ENCODE measurements at places on chromosomes 2 and 18.

DNA sequence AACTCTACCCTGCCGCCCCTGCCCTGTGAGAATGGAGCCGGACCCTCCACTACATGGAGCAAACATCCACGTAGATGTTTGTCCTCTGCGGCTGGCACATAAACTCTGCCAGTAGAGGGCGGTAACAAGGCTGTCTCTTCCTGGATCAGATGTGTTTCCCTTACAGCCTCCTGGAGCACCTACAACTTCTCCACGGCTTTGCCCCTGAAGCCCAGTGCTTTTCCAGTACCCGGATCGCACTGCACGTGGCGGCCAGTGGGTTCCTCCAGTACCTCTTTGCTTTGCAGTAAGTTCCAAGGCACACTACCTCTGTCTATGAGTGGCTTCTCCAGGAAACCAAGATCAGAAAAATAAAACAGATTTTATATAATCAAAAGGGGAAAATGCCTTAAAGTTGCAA is 651.3 kb downstream of the DCDC2C start:
- no peak for DNase-seq

GRCh38 chr2:34547340-34547739 is 948.2 kb upstream of the FAM98A start:
- DNase-seq, result no peak

- DNase-seq, result no peak
Measured at GRCh38 chr18:55582325-55582724, 5.7 kb downstream of the TCF4 start.

DNA sequence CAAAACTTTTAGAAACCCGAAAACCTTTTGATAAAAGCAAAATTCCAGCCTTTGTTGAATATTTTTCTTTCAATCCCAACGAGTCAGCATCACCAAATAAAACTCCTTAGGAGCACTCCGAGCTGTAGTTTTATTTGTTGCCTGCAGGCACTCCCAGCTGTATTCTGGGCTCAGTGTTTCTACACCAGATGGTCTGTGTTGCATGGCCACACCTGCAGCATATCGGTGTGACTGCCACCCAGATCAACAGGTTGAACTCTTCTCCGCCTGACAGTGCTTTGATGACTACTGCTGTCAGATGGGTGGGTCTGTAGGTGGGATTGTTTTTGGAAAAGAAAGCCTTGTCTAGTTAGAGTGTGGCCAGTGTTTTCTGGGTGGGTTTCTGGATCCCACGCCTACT is 32.7 kb downstream of the APCDD1 start:
- no peak for DNase-seq

GRCh38 chr2:47907039-47907781 is 912 bp upstream of the FBXO11 start:
- no peak for DNase-seq

DNA sequence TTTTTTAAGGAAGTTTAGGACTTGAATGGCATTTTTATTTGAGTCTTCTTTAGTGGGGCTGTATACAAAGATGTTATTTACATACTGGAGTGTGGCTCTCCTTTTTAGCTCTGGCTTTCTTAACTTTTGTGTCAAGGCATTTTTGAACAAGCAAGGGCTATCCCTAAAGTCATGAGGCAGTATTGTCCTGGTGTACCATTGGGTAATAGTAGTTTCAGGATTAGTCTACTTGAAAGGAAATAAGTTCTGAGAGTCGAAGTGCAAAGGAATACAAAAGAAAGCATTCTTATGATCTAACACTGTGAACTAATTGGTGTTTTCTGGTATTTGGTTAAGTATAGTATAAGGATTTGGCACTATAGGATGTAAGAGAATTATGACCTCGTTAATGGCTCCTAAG is 1.9 kb upstream of the CYP27A1 start:
- no peak for DNase-seq

DNA sequence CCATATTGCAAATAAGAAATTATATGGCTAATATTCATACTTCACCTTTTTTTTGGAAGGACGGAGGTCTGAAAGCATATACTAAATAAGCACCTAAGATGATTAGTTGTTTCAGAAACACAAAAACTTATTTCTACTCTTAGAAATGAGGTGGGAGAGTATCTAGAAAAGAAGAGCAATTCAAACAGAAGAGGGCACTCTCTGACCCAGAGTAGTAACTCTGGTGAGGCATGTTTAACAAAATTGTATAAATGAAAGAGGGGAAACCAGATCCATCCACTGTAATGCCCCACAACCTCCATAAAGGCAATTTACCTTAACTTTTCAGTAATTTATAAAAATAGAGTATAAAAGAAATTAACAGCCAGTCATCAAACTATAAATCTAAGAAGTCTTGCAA is 669.6 kb upstream of the VRK2 start:
- DNase-seq, result no peak

DNA sequence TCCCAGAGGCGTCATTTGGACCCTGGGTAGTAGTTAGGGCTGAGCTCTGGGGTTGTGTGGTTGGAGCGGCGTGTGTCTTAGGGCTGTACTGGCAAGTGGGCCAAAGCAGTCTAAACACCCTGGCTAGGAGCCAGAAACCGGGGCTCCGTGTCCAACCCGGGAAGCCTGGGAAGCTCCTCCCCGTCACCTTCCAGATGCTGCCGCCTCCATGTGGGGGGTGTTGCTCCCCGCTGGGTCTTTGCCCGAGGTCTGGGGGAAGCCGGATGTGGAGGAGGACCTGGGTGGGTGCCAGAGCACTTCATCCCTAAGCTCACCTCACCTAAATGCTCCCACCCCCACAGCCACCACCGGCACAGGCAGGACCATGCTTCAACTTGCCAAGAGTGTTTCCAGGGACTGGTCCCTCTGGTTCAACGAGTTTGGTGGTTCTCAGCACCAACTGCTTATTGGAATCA is 25.4 kb downstream of the TET3 start:
- DNase-seq, result no peak

- no peak for DNase-seq
Measured at GRCh38 chr18:47985866-47986265, 55.4 kb upstream of the SMAD2 start.

- DNase-seq, result no peak
Measured at GRCh38 chr18:9994701-9995235, 81.0 kb downstream of the VAPA start.

GRCh38 chr2:159156834-159157233 is 129.7 kb downstream of the WDSUB1 start:
- no peak for DNase-seq

- DNase-seq, result no peak
Measured at GRCh38 chr2:240553956-240554480, 3.8 kb downstream of the ANKMY1 start.

- no peak for DNase-seq
Measured at GRCh38 chr2:26620031-26620605, 21.0 kb downstream of the CIB4 start.

DNA sequence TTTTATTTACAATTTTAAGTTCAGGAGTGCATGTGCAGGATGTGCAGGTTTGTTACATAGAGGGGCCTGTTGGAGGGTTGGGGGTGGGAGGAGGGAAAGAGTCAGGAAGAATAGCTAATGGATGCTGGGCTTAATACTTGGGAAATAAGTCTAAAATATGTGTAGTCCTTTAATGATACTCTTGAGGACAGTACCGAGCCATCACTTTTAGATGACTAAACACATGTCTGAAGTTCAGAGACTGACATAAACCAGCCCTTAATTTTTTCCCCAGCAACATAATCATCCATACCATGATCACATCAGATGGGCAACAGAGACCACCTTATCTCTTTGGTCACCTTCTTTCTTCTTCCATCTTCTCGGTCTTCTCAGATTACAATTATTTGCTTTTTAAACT is 189.1 kb upstream of the COL3A1 start:
- DNase-seq, result no peak

DNA sequence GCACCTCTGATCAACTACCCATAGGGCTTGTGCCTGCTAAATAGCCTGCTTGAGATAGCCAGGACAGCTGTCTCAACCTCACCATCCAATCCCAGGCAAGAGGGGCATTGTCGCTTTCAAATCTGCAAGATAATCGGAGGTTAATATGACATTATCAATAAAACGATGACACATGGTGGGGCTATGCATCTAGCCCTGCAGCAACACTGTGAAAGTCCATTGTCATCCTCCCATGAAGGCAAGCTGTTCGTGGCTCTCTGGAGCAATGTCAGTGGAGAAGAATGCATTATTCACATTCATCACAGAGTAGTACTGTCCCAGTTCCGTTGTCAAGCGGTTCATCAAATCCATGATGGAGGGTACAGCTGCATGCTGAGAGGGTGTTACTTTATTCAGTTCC is 18.9 kb upstream of the KLHL23 start:
- no peak for DNase-seq

GRCh38 chr2:167380555-167380954 is 492.3 kb downstream of the XIRP2 start:
- no peak for DNase-seq

GRCh38 chr18:41128545-41128944 is 826.5 kb upstream of the PIK3C3 start:
- DNase-seq, result no peak

DNA sequence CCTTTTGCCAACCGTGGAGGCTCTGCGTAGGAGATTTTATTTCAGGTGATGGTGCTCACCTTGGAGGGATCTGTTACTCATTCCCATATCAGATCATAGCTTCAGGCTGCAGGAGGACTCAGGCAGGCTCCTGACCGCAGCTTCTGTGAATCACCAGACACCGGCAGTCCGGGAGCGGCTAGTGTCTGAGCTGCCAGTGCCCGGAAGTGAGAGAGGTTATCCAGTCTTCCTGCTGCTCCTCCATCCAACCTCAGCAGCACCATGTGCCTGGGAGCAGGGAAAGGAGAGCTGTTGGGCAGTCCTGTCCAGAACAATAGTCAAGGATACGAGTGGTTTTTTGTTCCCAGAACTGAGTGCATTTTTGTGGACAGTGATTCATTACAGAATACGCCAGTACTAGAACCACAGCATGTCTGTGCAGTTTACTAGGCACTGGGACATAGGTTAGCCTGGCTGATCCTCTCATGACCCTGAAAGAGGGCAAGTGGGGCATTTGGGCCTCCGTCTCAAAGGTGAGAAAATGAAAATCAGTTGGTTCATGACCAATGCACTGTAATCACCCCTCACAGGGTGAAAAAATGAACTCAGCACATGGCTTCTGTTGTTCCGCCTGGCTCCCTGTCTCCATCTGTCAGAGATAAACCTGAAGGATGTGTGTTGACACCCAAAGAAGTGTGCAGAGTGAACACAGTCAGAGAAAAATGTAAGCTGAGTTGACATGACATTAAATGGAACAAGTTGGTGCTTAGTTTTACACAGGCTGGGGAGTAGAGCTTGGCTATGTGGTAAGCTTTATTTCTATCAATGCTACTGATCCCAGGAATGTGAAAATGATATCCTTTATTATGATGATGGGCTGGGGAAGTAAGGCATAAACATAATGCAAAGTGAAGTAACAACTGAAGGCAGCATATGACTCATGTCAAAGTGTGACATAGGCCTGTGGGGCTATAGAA is 12.2 kb downstream of the FHOD3 start:
- peak; percentile 43 for DNase-seq

- DNase-seq, result peak; percentile 24
Measured at GRCh38 chr2:216210701-216211540, 101.8 kb downstream of the XRCC5 start.

DNA sequence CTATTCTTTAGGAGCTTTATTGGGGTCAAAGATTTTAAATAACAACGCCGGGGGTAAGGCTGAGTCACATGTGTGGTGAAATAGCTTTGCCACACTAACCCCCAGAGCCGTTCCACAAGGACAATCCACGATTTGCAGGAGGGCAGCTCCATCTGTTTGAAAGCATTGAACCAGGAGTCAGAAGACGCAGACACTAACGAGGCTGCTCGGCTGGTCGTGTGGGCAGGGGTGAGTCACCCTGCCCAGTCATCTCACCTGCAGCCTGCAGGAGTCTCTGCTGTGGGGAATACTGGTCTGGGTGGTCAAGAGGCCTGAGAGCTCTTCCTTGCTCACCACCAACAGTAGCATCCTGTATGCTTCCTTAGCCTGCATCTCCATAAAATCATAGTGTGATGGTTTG is 149.2 kb upstream of the NCK2 start:
- DNase-seq, result no peak

GRCh38 chr2:84451579-84451978 is 7.5 kb downstream of the SUCLG1 start:
- DNase-seq, result no peak

DNA sequence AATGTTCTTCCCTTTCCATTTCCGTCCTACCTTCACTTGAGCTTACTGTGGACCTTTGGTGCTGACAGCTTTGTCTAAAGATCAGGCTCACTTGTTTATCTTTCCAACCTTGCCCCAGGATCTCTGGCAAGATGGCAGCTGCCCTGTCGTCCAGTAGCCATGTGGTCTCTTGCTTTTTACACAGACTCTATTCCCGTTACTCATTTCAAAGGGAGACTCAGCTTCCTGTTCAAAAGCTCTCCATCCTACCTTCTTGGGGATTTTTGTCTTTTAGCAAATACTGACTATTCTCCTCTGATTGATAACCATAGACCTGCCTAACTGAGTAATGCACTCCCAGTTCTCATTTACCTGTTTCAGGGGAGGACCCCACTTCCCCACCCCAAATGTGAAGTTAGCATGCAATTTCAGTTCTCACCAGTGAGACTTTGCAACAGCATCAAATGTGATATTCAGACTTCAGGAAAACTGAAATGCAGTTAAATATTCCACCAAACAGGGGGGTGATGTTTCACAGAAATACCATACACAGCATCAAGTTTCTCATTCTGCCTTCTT is 184.4 kb downstream of the MYO3B start:
- DNase-seq, result no peak

Data from pulmonary artery endothelial cell (primary cell).